Adrenal gland (tissue), 19 donors: ENCODE measurements at places on chromosomes 2 and 18.

GRCh38 chr18:77093586-77093985 lies 39.0 kb downstream of the MBP start:
- DNase-seq = no peak

DNA sequence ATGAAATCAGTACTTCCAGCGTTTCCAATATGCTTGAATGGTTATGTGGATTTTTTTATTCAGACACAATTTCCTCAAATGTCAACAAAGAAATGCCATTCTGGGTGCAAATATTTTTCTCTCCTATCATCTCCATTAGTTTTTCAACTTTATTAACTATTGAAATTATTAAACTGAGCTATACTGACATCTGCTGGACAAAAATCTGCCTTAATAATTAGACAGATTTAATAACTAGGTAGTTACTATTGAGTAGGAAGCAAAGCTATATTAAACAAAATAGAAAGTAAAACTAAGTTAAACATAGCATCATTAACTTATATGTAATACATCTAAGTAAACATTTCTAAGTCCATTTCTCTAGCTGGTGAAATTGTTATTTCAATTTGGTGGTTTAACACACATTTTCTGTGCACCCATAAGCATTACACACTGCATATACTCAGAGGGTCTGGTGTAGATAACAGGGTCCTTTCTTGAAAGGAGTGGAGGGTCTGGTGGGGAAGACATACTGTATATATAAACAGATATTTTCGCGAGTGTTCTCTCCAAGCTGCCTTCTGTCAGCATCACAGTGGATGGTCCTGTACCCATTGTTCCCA lies 77.0 kb downstream of the LANCL1 start:
- DNase-seq = no peak

GRCh38 chr2:37635504-37636380 lies 35.7 kb downstream of the CDC42EP3 start:
- peak; percentile 61 for DNase-seq

DNA sequence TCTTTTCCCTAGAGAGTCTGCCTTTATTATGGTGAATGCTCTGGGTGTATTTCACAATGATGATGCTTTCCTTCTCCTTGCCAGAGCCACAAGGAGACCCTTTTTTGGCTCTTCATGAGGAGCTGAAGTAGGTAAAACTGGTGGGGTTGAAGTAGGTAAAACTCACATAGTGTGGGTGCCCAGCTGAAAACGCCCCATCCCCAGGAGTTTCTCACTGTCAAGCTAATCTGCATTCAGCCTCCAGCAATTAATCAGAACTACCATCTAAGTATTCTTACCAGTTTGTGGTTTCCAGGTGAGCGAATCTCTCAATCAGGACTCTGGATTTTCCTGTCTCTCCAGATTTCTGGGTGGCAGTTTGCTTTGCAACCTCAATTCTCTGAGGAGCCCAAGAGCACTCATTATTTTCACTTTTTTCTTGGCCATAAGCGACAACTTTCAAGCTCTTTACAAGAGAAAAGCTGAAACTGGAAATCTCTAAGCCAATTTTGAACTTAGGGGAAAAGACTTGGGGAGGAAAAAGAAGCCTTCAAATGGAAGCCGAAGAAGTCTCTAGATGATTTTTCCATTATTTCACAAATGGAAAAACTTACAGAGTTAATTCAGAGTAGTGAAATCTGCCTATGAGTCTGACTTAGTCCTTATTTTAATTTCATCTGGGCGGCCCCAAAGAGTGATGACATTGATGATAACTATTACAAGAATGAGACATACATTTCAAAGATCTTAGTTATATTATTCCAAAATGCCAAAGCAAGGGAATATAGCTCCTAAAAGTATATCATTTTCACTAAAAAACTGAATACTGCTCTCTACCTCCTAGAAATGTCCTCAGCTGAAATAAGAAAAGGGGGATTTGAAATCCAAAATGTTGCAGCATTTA lies 121.4 kb upstream of the MAP3K20 start:
- no peak for DNase-seq

DNA sequence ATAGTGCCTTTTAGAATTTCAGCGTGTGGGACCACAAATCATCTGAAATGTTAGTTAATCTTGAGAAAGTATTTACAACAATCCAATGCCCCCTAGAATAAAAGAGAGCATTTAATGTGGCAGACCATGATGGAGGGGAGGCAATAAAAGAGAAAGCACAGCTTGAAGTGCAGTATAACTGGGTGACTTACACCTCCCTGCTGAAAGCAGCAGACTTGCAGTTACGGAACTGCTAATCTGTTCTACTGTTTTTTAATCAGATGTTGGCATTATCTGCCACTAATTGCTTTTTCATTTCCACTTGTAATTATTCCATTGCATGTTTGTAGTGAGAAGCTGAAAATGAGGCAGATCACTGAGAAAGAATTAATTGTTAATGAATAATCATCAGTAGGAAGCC lies 130.5 kb upstream of the ITGA4 start:
- no peak for DNase-seq

- no peak for DNase-seq
Measured at GRCh38 chr2:38489846-38490245, 112.8 kb upstream of the ATL2 start.

DNA sequence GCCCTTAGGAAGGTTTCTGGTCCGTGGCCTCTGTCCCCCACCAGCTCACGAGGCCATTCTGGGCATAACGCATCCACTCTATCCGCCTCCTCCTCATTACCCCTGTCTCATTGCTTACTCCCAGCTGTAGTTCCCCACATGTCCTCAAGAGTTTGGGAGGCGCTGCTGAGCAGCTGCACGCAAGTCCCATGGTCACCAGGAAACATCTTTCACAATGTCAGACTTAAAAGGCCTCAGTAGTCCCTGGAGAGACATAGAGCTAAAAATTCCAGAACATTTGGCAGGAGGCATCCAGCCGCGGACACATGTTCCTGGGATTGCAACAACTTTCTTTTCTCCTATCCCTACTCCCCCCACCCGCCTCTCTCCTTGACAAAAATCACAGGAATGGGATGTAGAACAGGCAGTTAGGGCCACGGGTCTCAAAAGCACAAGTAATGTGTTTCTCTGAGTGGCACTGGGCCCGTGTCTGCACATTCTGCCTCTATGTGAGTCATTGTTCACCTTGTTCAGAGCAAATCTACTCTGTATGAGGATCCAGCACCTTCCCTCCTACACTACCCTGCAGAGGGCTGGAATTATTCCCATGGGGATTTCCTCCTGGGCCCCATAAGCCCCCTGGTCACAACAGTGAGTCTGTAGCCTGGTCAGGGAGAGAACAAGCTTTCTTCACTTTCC lies 8.1 kb downstream of the LBH start:
- DNase-seq = peak; percentile 87

- no peak for DNase-seq
Measured at GRCh38 chr2:176421297-176422050, 152.2 kb downstream of the MTX2 start.

GRCh38 chr2:26039603-26040323 lies 5.9 kb downstream of the RAB10 start:
- no peak for DNase-seq

DNA sequence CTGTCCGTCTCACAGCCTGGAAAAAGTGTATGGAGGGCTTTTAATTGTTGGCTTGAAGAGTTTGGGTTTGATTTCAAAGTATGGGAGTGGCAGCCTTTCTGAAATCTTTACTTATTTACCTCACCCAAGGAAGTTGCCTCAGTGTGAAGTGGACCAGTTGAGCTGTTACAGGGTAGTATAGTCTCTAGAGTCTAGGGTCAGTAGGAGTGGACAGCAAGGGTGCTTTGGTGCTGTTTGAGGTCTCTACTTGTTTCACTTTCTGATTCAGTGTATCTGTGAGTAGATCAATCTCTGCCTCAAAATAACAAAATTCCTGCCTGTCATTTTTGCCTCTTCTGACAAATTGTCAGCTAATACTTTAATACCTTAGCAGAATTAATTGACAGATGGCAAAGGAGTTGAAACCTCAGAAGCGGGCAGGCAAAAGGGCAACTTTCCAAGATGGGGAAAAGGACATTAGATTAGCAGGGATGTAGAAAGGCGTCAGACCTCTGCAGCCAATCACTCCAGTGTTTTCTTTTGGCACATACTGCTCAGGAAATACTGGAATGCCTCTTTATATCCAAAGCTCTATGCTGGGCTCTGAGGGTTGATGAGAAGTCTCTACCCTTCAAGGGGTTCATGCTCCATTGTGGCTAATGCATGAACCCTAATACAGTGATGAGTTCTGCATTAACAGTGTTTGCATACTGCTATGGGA lies 5.9 kb downstream of the RIOK3 start:
- DNase-seq = no peak

- DNase-seq = peak; percentile 71
Measured at GRCh38 chr2:85438201-85439024, 19.9 kb downstream of the SH2D6 start.

DNA sequence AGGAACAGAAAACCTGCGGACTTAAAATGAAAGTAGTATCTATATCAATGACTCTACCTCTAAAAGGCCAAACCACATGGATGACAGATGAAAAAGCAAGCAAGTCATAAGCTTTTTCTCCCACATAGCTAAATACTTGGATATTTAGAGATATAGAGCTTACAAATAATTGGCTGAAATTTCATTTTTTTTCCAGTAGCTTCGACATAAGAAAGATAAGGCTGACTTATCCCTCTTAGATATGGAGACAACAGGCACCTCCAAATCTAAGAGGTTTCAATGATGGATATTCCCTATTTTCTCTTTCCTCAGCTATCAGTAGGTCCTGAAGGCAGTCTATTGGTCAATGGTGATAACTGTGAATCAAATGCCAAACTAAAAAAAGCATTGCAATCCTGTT lies 460.3 kb downstream of the MEIS1 start:
- no peak for DNase-seq

DNA sequence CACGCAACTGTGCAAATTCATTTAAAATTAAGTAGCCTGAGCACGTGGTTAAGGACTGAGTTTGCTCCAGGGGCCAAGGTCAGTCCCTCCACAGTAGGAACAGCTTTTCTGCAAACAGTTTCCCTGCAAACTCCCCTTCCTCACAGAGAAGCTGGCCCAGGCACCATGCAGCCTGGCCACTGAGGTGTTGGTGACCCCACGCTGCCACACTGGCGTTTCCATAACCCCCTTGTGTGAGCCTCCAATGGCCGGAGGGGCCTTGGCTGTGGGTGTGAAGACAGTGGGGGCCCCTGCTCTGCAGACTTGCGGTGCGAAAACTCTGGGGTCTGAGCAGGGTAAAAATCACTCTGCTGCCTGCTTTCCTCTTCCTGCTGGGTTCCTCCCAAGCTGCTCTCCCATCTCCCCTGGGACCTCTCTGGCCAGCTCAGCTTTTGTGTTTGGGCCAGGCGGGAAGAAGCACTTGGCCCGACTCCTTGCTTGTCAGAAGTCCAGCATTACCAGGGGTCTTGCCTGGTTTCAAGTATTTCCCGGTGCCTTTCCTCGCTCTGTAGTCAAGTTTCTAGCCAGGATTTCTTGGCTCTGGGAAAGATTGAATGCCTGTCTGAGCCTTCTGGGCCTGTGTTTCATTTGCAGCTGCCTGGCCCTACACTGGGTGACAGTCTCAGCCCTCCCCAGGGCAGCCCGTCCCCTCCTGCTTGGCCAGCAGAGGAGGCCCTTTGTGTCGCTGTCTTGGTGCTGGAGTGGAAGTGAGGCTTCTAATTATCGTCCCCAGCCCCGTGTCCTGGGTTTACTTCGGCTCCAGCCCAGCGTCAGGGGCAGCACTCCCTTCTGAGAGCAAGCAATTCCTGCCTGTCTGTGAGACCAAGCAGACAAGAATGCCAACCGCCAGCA lies 131.4 kb upstream of the SLC1A4 start:
- peak; percentile 68 for DNase-seq

- DNase-seq = no peak
Measured at GRCh38 chr2:190182071-190182524, 119.6 kb upstream of the MSTN start.

DNA sequence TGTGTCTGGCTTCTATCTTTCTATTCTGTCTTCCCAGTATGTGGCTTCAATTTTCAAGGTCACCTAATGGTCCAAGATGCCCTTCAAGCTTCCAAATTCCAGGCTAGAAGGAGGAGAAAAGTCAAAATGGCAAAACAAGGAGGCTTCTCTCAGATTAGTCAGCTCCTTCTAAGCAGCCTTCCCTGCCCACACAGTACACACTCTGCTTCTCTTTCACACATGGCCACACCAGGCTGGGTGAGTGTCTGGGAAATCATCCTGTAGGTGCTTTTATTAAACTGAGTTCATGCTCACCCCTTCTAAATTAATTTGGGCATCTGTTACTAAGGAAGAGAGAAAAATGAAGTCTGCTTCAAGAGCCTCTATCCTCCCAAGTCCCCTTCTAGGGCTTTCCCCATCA lies 277.2 kb upstream of the MGAT5 start:
- no peak for DNase-seq

DNA sequence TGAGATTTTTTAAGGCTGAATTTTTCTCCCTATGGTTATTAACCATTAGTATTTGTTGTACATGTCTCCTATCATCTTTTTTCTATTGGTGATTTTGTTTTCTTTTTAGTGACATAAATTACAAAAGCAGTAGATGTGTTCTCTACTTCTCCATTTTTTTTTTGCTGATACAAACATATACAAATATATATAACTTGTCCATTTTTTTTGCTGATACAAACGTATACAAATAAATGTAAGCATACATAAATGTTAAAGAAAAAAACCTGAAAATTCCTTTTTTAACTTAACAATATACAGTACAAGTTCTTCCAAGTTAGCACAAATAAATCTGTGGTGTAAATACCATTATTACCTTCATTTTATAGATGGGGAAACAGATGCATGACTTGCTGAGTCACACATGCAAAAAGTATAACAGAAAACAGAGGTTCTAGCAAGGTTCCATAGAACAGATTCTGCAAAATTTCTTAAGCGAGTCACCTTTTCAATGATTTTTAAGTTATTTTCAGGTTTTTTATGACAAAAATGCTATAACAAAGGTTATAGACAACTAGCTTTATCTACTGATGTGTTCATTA lies 2.1 kb downstream of the MSGN1 start:
- no peak for DNase-seq

GRCh38 chr2:197069958-197070357 lies 143.5 kb upstream of the PGAP1 start:
- DNase-seq = no peak

- no peak for DNase-seq
Measured at GRCh38 chr18:26919627-26920026, 54.1 kb upstream of the AQP4 start.

DNA sequence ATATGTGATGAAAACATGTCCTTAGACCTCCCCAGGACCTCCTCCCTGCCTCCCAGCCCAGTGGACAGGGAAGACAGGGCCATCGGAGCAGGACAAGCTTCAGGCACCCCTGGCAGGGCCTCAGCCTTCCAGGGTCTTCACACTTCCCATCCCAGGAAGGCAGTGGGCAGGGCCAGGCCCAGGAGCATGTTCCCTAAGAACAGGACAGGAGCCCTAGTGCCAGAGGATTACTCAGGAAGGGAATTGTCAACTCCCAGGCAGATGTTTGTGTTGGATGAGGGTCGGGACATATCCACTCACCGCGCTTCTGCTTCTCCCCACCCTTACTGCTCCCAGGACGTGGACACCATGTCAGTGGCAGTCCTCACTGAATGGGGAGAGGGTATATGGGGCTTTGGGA lies 138.9 kb downstream of the TNS1 start:
- DNase-seq = no peak
